Left colon (tissue), 2 donors: ENCODE measurements at places on chromosomes 11 and 22. TPM values are rescaled to one million over a fixed set of nuclear protein-coding genes. Genes with fewer than 3 reads are reported as not detected.

Gene KCNK7
- total RNA-seq: 1.3 TPM

Gene DNAJC24
- total RNA-seq: 10.1 TPM

Gene IL10RA
- 4.4 TPM for total RNA-seq

Gene TFIP11
- 30.7 TPM for total RNA-seq

Gene RANGAP1
- 28.4 TPM for total RNA-seq

Gene ARHGEF12
- 99.1 TPM for total RNA-seq

Gene RBFOX2
- 34.3 TPM for total RNA-seq

Gene MMP3
- total RNA-seq: 0.50 TPM

Gene POU2AF1
- 10.2 TPM for total RNA-seq

Gene TRIM49C
- not detected for total RNA-seq

Gene CLCF1
- 2.4 TPM for total RNA-seq

Gene AMBRA1
- 40.1 TPM for total RNA-seq

Gene OPCML
- 0.11 TPM for total RNA-seq

Gene PLXNB2
- total RNA-seq: 290 TPM

Gene OR51B2
- total RNA-seq: not detected

Gene TMEM80
- 31.3 TPM for total RNA-seq

Gene ROM1
- total RNA-seq: 3.2 TPM

Gene FAM111A
- 25.0 TPM for total RNA-seq

Gene CCDC89
- 4.3 TPM for total RNA-seq

Gene MRGPRG
- not detected for total RNA-seq

Gene APOA4
- total RNA-seq: not detected

Gene ANGPTL5
- 0.12 TPM for total RNA-seq

Gene MAJIN
- total RNA-seq: not detected

Gene FOLR2
- total RNA-seq: 4.8 TPM
